NCI-H1436 (cell line): ENCODE measurements at places on chromosomes 2 and 18.
A peak's percentile ranks its signal among the peaks of the same experiment; 100 is the strongest.

- no peak for DNase-seq
Observed at GRCh38 chr2:214322662-214323061, 88.2 kb upstream of the VWC2L start.

GRCh38 chr2:64998658-64999061 is 9.5 kb downstream of the SLC1A4 start:
- no peak for DNase-seq

- no peak for DNase-seq
Observed at GRCh38 chr2:134555411-134555810, 163.4 kb downstream of the TMEM163 start.

- no peak for DNase-seq
Observed at GRCh38 chr18:33576999-33577646, 896 bp upstream of the ASXL3 start.

- DNase-seq = no peak
Observed at GRCh38 chr18:24762511-24762910, 302.1 kb downstream of the HRH4 start.

DNA sequence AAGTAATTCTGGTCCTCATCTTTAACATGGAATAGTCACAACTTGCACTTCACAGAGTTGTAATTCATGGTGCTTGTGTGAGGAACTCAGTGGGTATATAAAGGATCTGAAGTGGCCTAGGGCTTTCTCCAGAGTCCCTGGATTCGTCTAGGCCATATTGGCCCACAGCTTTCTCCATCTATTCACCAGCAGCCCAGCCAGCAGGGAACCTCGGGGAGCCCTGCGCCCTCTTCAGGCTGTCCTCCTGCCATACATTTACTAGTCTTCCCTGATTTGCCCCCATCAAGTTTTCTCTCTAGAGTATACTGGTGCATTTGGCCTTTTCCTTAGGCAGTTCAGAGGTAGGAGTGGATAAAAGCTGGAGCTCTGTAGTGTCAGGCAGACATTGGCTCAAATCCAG is 278.3 kb downstream of the MYCN start:
- DNase-seq = no peak

- no peak for DNase-seq
Observed at GRCh38 chr2:197071790-197072436, 145.4 kb upstream of the PGAP1 start.

DNA sequence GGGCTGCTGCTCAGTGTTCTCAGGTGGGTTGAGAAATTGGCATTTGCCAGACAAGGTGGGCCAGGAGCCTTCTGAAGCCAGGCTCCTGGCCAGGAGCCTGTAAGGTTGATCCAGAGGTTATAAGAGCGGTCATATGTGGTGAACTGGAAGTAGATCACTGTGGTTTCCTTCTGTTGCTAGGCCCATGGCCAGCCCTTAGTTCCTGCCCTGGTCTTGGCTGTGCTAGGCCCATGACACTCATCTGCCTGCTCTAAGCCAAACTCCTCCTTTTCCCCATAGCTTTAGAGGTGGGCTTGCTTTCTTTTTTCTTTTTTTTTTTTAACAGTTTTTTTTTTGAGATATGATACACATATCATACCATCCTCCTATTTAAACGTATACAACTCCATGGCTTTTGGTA is 5.0 kb upstream of the MGAT5 start:
- no peak for DNase-seq

DNA sequence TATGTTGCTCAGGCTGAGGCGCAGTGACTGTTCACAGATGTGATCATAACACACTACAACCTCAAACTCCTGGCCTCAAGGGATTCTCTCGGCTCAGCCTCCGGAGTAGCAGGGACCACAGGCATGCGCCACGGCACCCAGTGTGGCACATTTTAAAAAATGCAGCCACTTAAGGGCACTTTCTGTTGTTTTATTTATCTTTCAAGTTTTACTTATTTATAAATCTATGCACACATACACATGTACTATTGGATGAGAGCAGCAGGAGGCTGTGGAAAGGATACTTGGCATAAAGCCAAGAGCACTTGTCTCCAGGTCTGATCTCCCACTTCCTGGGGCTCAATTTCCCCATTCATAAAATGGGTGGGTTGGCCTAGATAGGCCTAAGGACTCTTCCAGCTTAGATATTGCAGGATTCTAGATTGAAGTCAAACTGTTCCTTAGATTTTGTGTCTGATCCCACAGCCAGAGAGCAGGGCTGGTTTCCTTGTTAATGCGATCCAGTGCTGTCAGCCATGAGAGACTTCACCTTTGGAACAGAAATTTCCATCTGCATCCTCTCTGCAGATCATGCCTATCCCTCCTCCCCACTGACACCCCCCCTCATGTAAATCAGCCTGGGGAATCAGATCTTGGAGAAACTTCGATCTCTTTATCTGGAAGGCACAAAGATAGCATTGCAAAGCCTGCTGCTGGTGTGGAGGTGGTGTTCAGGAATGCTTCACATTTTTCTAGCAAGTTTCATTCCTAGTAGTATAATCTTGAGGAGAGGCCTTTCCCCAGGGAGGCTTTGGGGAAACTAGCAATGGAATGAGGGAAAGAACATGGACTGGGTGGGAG is 24.7 kb downstream of the PCBP1 start:
- DNase-seq = peak; percentile 10

- no peak for DNase-seq
Observed at GRCh38 chr18:8056723-8057122, 489.6 kb downstream of the PTPRM start.

DNA sequence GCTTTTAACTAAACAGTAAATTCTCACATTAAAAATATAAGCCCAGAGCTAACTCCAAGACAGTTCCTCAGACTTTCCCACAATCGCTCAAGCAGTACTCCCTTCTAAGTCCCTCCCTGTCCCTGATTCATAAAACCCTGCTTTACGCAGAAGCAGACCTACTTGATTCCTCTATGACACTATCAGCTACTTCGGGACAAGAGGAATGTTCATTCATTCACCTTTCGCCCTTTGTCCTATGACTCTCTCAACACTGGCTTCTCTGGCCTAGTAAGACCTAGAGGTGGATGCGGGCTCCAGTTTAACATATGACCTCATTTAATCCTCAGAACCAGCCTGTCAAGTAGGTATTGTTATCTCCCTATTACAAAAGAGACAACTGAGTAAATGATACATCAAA is 10.2 kb downstream of the LPIN2 start:
- DNase-seq = no peak

- peak; percentile 46 for DNase-seq
Observed at GRCh38 chr2:235116885-235117492, 165.2 kb downstream of the SH3BP4 start.

GRCh38 chr2:85757860-85758259 is 4.1 kb downstream of the ATOH8 start:
- no peak for DNase-seq

DNA sequence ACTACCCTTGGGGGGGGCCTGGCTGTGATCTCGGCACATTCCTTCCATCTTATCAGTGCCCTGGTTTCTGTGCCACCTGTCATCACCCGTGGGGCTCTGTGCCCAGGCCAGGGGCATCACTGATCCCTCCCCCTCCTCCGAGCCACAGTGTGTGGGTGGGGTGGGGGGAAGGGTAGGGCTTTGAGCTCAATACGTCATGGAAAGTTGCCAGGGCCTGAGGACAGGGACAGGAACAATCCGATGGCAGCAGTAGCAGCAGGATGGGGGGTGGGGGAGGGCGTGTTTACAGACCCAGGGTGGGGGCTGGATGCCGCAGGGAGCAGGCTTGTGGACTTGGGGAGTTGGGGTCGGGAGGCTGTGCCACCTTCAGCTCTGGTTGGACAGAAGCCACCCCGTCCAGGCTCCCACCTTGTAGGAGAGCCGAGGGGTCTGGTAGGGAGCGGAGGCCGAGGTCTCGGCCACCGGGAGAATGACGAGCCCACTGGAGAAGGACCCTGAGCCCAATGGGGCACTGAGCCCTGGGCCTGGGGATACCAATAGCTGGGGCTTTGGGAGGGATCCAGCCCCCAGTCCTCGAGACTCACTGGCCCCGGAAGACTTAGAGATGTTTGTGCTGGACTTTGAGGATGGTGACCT is 3.5 kb downstream of the SLC4A3 start:
- no peak for DNase-seq

DNA sequence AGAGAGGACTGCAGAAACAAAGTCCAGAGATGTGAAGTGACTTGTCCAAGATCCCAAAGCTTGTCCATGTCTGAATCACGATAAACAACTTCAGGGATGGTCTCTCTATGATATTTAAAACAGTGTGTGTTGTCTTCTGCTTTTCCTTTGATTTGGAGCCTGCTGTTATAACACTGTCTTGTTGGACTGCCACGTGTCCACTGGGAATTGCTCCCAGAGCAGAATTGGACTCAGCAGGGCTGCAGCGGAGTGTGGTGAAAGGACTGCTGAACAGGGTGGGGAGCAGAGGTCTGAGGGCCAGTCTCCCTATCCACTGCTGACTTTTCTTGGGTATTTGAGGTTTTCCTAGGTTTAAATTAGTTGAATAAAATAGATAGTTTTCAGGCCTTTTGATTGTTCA is 68.3 kb downstream of the IL1R2 start:
- no peak for DNase-seq

DNA sequence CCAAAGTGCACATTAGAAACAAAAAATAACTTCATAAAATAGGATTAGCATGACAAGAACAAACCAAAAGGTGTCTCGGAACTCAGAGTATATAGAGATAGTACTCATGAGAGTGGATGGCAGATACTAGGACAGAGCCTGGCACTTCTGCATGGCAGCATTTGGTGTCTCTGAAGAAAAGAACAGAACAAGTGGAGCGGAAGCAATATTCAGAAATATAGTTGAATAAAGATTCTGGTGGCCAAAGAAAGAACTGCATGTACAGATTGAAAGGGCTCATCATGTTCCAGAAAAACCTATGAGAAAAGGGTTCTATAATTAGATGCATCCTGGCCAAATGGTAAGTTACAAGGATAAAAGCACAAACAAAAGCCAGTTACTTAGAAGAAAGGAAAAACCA is 90.9 kb downstream of the CCDC138 start:
- DNase-seq = no peak

DNA sequence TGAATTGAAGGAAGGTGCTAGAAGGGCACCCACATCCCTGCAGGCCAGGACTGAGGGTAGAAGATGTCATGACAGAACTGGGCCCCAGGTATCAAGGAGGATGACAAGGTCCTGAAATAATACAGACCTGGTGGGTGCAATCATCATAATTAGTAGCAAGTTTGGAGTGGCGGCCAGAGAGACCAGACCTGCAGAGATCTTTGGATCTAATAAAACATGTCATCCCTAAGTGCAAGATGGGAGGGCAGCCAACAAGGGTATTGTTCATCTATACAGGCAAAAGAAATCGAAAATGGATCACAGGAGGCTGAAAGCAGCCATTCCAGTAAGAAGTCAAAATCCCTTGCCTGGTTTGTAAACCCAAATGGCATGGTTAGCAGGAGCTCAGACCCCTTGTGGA is 111.3 kb upstream of the BOD1L2 start:
- no peak for DNase-seq

- DNase-seq = no peak
Observed at GRCh38 chr2:39622860-39623259, 42.9 kb upstream of the TMEM178A start.

DNA sequence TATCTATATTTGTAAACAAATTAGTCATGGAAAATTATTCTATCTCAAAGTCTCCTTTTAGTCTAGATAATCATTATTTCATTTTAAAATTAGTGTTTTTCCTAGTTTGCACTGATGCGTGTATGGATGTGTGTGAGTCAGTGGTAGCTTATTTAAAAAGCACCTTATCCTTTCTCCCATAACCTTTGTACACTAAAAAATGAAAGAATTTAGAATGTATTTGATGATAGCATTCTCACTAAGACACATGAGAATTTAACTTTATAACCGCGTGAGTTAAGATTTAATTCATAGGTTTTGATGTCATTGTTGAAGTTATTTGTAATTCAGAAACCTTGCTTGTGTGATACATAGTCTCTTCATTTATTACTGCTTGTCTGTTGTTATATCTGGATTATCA is 81.7 kb downstream of the ACSL3 start:
- DNase-seq = no peak

DNA sequence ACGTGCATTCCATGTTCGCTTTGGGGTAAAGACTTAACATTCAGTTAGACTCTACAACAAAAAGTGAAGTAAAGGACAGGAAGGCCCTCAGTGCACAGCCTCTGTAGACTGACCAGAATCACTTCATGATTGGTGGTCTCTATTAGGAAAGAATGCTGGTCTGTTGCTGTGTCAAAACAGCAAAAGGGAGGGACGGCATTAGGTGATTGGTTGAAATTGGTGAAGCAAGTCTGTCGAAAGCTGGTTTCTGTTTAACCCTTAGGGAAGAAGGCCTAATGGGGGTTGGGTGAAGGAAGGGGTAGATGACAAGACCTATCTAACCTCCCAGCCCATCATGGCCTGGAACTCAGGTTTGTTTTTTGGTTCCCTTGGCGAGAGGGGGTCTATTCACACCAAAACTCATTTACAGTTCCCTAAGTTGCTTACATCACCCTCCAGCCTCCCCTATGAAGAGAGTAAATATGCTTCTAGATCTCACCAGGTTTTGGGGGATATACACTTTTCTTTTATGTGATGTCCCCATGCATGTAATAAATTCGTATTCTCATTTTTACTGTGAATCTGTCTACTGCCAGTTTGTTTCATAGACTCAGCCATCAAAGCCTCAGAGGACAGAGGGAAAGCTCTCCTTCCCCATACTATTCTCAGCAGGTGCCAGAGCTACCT is 65.6 kb downstream of the TMEM17 start:
- no peak for DNase-seq

- DNase-seq = no peak
Observed at GRCh38 chr2:176682278-176682677, 413.0 kb downstream of the MTX2 start.

- no peak for DNase-seq
Observed at GRCh38 chr2:31944828-31945571, 65.8 kb downstream of the MEMO1 start.

- no peak for DNase-seq
Observed at GRCh38 chr2:49028101-49028500, 126.2 kb downstream of the FSHR start.

- DNase-seq = no peak
Observed at GRCh38 chr2:240162032-240162431, 21.6 kb upstream of the OTOS start.

DNA sequence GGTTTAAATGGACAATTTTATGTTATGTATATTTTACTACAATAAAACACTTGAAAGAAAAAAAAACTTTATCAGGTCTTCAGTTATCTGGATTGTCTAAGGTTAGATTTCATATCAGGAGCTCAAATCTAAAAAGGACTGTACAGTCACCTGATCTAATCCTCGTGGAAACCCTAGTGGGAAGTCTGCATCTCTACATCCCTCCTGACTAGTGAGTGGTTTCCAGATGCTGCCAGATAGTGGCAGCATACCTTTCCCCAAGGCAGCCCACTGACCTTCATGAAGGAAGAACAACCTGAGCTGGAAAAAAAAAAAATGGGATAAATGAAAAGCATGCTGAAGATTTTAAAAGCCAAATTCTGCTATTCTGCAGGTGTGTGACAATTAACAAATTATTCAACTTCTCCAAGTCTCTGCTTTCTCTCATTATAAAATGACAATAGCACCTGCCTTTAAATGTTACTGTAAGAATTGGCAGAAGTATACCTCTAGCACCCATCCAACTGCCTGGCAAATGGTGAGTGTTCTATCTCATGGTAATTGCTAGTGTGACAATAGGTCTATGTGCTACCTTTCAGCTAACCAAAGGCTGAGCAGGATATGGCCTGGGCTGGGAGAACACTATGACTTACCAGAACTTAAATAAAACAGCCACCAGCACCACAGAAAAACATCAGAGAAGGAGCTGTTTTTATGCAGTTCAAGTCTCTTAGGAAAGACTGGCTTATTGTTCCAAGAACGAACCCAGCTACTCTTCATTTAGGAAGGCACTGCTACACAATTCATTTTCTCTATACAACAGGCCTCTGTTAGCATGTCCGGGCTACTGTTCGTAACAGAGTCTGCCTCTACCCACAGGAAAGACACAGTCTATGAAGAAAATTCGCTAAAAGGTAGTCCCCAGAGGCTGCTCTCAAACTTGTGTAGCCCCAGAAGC is 8.6 kb downstream of the CLASP1 start:
- no peak for DNase-seq
